Fibroblast of lung (primary cell): ENCODE measurements at places on chromosomes 7 and 10.

DNA sequence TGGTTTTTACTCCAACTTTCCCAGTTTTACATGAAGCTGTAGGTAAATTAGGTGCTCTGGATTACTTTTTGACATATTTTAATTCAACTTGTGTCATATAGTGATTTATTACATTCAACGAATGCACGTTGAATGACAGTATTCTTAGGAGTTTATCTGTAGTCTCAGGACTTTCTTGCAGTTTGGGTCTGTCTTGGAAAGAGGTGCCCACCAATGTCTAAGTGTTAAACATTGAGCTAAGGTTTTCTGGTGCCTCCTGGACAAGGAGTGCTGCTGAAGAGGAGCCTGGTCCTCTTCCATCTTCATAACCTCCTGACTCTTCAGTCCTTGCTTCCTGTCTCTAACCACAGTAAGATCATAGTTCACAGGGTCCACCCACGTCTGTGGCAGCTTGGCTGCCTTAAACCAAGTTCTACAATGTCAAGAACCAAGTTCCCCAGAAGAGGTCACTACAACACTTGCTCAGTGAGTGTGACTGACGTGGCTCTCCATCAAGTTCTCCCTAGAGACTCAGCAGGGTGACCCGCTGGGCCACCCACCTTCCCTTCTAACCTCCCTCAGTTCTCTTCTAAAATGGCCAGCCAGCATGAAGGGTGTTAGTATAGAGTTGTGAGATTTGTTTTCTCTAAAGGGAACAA is 6.1 kb downstream of the NPY start:
- peak; percentile 58 for DNase-seq

- DNase-seq, result peak; percentile 71
Observed at GRCh38 chr7:25844102-25844870, 307.7 kb upstream of the NFE2L3 start.

DNA sequence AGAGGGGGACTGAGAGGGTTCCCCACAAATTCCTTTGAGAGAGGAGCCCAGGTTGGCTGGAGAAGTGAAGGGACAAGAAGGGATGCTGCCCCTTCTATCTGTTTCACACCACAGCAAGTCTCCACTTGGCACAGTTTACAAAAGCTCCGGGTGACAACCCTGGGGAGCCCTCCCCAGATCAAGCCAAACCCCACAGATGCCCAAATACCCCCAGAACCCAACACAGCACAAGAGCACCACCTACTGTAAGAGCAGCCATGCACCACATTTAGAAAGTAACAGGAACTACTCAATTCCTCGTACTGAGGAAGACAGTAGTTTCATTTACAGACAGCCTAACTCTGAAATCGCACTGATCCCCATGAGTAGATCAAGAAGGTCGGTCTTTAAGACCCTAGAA is 67.8 kb upstream of the ATP6V0A4 start:
- no peak for DNase-seq

GRCh38 chr10:53071505-53072125 is 299.0 kb upstream of the MBL2 start:
- no peak for DNase-seq

GRCh38 chr7:6640246-6640721 is 3.2 kb downstream of the ZNF316 start:
- peak; percentile 29 for DNase-seq

- no peak for DNase-seq
Observed at GRCh38 chr10:117472872-117473271, 69.7 kb upstream of the EMX2 start.

- DNase-seq, result no peak
Observed at GRCh38 chr7:111587410-111588064, 25.2 kb upstream of the IMMP2L start.

DNA sequence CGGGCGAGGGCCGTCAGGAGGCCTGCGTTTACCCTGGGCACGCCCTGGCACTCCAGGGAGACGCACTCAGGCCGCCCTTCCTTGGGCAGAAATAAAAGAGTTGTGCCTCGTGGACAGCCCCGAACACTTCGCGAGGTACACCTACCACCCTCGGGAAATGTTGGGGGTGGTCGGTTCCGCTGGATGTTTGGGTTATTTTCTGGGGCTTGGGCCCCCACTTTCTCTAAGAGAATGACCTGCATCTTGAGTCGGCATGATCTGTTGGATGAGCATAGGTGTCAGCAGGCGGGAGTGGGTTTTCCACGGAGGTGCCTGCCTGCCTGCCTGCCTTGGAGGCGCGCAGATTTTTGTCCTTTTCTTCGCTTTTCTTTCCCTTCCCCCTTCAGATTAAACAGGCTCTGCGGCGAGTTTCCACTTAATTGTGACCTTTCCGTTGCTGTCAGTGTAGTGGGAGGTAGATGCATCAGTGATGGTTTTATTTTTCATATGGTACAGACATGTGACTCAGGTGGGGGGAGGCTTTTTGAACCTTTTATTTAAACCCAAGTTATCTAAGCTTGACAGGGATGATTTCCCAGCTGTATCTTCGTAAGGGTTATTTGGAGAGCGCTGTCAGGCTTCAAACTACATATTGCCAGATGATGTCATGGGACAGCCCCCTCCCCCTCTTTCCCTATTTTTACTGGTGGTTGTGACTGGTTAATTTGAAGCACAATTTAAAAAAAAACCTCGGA is 661 bp downstream of the HECTD2 start:
- DNase-seq, result peak; percentile 68

- no peak for DNase-seq
Observed at GRCh38 chr7:116495736-116496135, 3.8 kb upstream of the CAV2 start.

DNA sequence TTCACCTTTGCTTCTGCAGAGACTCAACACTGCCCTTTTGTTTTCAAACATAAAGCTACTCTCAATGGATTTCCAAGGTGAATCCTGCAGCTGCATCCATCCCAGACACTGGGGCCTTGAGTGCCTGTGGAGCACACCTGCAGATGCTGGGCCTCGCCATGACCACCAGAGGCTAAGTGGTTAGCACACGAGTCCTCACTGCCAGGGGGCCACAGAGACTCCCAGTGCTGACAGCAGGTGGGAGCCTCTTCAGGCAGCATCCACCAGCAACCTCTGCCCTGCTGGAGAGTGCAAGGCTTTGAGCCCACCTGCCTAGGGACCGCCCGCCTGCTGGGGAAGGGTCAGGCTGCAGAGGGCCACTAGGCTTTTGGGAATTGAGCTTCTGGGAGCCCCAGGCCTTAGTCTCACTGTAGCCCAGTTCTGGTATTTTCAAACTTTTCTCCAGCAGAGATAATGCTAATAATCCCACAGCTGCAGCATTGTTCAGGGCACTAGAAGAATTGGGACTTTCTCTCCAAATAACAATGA is 9.4 kb upstream of the HPS1 start:
- no peak for DNase-seq

DNA sequence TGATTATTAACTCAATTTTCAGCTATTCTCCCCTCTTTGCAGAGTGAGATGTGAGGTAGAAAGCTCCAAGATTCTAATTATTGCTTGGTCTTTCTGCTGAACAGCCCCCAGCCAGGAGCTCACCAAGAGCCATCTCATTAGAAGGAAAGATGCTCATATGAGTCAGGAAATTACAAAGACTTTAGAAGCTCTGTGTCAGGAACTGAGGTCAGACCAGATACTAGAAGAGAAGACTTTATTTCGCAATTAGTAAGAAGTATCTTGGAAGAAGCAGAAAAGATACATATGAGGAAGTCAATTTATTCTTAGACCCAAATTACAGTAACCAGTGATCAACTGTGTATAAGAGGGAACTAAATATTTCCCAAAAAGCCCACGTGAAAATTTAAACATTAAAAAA is 626.9 kb downstream of the ZWINT start:
- no peak for DNase-seq

- no peak for DNase-seq
Observed at GRCh38 chr10:108167766-108168165, 1003.3 kb upstream of the SORCS1 start.

DNA sequence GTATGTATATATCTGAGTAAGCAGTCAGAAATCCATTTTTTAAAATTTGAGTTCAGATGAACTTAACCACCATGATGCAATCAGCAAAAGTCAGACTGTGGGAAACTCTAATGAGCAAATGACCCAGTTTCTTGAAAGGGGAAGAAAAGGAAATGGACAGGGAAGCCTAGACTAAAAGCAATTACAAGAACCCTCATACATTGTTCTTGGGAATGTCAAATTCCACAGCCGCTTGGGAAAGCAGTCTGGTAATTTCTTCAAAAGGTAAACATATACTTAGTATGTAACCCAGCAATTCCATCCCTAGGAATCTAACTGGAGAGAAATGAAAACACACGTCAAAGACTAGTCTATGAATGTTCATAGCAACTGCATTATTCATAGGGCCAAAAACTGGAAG is 16.4 kb upstream of the FOXK1 start:
- peak; percentile 97 for DNase-seq

- peak; percentile 30 for DNase-seq
Observed at GRCh38 chr7:123557016-123557397, 611 bp downstream of the NDUFA5 start.

DNA sequence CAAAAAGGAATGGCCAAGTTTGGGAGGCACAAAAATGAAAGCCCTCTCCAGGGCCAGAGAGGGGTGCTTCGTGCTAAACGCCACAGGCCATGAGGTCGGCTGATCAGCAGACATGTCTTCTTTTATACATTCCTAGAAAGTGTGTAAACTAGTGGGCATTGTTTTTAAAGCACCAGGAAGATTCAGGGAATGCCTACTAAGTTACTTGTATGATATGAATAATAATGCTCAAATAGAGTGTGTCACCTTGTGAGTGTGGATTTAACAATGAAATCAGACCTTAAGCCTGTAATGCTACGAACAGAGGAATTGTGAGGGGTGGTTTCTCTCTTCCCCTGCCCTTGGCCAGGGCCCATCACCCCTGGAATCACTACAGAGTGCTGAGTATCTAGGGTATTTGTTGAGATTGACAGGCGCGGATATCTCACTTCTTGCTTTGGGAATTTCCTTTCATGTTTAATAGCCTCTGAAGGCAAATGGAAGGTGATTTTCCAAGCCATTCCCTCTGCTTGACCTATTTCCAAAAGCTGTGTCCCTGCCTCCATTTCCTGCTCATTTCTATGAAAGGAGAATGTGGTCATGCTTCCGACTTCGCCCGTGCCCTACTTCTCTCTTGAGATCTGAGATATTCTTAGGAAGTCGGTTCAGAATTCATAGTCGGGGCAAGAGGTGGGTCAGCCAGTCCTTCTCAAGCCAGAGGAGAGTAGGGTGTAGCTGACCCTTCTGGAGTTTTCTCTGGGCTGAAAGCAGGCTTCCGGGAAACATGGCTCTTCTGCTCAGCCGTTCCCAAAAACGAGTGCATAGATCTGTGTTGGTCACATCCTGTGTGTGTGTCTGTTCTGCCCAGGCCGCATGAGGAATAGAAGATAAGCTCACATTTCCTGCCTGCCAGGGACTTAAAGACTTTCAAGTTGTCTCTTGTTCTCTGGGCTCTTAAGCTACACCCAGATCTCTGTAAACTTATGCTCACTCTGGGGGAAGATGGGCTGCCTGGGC is 167.8 kb upstream of the ITGB1 start:
- no peak for DNase-seq

GRCh38 chr10:77592946-77593636 is 44.5 kb downstream of the KCNMA1 start:
- peak; percentile 97 for DNase-seq

- DNase-seq, result no peak
Observed at GRCh38 chr7:154836021-154836448, 166.9 kb downstream of the PAXIP1 start.

DNA sequence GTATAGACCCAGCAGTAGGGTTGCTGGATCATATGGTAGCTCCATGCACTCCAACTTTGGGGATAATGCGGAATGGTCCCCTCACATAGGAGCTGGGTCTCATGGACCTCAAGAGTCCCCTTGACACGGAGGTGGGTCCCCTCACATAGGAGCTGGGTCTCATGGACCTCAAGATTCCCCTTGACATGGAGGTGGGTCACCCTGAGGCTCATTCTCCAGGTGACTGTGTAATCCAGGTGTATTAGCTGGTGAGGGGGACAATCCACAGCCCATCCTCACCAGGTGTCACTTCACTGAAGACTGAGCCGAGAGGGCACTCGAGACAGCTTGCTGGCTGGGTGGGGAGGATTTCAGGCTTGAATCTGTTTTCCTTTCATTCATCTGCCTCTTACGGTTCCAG is 121.9 kb downstream of the PTPN20 start:
- no peak for DNase-seq

DNA sequence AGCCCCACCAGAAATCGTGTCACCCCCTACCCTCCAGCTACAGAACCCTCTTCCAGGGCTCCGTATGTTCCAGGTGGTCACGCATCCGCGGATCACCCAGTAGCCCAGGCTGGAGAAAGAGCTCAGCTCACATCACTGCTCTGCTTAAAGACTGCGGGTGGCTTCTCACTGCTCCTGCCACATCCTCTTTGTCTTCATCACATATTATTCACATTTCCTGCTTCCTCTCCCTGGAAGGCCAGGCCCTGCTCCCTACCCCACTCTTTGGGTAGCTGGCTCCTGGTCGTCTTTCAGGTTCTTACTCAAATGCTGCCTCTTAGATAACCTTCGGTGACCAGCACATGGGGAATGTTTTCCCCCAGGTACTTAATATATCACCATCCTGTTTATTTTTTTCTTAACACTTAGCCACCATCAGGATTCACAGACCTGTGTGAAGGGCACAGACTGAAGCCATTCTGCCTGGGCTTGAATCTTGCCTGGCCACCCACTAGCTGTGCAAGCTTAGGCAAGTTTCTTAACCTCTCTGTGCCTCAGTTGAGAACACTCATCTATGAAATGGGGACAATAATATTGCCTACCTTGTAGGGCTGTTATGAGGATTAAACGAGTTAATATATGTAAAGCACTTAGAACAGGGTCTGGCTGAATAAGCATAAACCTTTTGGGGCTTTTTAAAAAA is 307.8 kb downstream of the PRPF18 start:
- peak; percentile 42 for DNase-seq

DNA sequence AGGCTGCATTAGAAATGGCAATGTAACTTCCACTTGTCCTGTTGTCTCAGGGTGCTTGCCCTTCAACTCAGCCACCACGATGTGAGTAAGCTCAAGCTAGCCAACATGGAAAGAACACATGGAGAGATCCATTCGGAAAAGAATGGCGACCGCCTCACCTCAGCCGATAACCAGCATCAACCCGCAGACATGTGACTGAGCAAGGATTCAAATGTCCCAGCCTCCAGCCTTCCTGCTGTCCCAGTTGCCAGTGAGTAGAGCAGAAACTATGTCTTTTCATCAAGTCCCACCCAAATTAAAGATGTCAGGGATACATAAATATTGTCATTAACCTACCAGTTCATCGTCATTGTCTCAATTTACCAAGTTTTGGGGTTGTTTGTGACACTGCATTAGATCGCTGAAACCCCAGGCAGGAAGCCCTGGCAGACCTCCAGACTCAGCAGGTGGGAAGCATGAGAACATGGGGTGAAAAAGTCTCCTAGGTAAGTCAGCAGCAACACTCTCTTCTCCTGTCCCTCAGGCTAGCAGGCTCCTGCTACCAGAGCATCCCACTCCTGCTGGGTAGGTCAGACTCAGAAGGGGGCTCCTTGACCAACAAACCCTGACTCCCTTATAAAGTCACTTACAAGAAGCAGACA is 67.0 kb downstream of the OSBPL3 start:
- no peak for DNase-seq

GRCh38 chr10:88080213-88080612 is 216.8 kb downstream of the PTEN start:
- DNase-seq, result peak; percentile 72
